ENCODE measurements at places on chromosomes 1 and 21.

DNA sequence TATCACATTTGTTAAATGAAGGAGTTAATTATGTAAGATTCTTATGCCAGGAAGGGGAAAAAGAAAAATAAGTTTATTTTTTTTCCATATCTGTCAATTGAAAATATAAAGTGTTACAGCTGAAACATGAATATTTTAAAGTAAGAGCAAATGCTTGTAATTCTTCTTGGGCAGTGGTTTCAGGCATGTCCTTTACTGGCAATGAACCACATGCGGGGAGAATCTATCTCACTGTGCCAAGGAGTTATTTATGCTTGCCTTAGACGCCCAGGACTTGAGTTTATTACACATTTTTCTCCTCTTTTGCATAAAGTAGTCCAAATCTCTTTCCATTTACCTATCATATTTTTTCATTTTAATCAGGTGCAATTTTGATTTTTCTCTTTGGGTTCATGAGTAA is 207.8 kb upstream of the NRIP1 start:
- no peak for DNase-seq

- DNase-seq: no peak
Measured at GRCh38 chr1:160007577-160008200, 24.1 kb downstream of the PIGM start.

GRCh38 chr1:219083631-219084030 is 90.0 kb upstream of the LYPLAL1 start:
- no peak for DNase-seq

DNA sequence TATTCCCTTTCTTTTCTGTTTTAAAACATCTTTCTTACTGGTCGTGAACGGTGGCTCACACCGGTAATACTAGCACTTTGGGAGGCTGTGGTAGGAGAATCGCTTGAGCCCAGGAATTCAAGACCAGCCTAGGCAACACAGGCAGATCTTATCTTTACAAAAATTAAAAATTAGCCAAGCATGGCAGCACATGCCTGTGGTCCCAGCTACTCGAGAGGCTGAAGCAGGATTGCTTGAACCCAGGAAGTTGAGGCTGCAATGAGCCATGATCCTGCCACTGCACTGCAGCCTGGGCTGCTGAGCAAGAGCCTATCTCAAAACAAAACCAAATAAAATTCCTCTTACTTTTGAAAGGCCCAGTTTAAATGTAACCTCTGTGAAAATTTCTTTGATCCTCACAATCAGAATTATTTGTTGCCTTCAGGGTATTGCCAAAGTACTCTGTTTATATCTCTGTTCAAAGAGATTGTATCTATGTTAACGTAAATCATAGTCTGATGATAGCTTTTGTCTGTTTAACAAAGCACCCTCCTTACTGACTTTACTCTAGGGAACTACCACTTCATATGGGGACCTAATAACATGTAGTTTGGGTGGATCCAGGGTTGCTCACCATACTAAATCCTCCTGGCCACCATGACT is 71.6 kb downstream of the RERE start:
- DNase-seq: no peak

DNA sequence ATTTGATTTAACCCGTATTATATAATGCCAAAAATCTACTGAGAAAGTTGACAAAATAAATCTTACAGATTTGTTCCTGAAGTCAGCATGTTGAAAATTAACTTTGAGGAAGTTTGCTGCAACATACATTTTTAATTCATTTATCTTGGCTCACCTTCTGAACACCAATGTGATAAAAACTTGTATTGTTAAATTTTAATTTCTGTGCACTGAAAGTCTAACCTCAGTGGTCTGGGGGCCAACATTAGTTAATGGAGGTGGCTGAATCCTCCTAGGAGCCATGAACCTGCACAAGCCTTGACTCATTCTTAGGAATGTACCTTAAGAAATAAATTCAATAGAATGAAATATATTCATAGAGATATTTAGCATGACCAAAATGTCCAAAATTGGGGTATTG is 95.3 kb downstream of the ADSS2 start:
- DNase-seq: no peak

- DNase-seq: no peak
Measured at GRCh38 chr1:71295350-71295749, 214.5 kb upstream of the ZRANB2 start.

DNA sequence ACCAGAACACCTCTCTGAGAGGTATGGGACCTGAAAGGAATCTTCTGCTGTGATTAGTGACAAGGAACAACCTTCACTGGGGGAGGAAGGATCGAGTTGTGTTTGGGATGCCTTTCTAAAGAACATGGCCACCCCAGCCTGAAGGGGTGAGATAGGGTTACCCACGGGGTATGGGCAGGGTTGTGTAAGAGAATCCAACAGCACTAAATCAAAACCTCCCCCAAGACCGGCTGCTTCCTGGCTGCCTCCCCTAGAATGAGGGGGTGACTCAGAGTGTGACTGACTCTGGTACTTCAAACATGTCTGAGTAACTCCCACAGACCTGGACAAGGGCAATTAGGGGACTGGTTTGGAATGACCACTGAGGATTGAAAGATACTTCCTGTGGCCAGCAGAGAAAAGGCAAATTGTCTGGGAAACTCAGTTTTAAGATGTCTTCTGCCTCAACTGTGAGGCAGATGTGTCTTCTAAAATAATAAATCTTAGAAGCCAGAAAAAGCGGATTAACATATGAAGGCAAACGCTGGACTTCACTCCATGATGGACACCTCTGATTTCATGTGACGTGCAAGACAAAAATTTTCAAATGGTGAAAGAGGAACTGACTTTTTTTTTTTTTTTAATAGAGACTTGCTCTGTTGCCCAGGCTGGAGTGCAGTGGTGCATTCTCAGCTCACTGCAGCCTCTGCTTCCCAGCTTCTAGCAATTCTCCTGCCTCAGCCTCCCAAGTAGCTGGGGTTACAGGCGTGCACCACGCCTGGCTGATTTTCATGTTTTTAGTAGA is 6.7 kb upstream of the PTPN14 start:
- no peak for DNase-seq

DNA sequence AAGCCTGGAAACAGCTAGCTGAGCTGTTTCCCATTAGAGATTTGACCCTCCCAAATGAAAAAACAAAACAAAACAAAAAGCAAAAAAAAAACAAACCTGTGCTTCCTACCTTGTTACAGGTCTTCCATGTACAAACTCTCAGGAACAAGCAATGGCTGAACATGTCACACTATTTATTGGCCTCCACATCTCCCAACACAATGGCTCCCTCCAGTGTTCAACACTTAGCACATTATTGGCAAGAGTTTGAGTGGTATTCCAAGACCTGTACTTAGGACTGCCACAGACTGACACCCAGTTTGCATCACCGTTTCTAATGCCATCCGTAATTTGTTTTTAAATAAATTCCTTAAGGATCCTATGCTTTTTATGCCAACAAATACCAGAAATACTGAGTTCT is 195.0 kb upstream of the OLFM3 start:
- no peak for DNase-seq

All from activated T-cell treated with anti-CD3 and anti-CD28 coated beads, Interleukin-2, amount 50 U/mL, for 1 hour (primary cell).